Stimulated activated naive B cell treated with anti-CD40 and anti-IgM and Interleukin-4, amounts not matched to agents 10 μg/mL and 1 μg/mL and 100 μg/mL, for 72 hours (primary cell): ENCODE measurements at places on chromosomes 7 and 10.
A peak's percentile ranks its signal among the peaks of the same experiment; 100 is the strongest.

DNA sequence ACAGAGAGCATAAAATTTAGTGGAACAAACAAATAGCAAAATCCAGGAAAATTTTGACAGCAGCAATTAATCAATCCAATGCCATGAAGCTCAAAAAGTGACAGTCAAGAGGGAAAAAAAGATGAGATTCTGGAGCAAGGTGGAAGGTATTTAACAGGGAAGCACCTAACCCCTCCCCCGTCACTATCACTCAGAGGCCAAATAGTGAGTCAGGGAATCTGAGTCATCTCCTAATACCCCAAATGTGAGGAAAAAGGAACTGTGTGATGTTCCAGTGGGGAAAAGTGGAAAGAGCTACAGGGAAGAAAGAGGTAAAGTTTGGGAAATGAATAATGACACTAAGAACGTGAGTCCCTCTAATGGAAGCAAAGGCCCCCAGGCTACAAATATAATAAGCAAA lies 113.2 kb upstream of the PHF14 start:
- DNase-seq = no peak

DNA sequence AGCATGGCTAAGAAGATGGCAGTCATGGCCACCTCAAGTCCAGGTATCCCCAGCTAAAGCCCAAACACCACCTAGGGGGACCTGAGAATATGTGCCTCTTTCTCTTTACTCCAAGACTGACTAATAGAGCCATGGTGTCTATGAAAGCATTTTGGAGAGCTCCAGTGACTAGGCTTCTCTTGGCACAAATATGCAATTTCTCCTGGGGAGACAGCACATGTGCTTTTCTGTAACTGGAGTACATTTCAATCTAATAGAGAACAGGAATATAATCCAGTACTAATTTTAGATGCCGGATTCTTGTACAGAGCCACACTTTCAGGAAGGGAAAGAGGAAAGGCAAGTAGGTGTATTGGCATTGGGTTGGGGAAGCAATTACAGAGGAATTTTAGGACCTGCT lies 260.1 kb downstream of the BMPER start:
- no peak for DNase-seq

- DNase-seq = no peak
These were observed 34.5 kb upstream of the MEOX2 start for GRCh38 chr7:15720849-15721471.

DNA sequence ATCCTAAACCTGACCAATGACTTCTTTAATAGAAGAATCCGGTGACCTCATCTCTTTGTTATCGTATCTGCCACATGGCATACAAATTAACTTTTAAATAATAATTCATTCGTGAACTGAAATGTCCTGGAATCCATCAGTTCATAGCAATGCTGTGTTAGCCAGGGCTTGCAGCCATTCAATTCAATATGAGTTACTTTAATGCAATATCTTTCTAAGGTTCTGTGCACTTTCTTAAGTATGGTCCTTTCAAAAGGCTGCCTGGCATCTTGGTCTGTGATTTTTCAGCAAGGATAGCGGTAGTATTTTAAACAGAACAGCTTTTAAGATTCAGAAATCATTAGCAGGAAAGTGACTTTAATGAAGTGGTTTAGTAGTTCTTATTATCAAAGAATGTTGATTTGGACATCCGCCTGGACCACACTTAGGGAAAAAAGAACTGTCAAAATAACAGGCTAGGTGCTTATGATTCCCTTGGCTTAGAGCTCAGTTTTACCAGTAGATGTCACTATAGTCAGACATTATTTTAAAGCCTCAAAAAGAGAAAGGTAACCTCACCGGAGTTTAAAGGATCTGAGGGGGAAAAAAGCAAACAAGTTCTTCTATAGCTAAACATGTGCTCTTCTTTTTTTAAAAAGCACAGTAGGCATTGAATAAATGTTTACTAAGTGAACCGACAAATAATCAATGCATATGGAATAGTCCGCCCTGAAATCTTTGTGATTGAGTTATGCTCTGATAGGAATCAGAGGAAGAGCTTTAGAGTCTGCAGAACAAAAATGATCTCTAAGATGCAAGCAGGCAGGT lies 22.7 kb downstream of the SLC35G1 start:
- DNase-seq = no peak

- no peak for DNase-seq
These were observed 79.6 kb upstream of the RET start for GRCh38 chr10:42997151-42997848.

DNA sequence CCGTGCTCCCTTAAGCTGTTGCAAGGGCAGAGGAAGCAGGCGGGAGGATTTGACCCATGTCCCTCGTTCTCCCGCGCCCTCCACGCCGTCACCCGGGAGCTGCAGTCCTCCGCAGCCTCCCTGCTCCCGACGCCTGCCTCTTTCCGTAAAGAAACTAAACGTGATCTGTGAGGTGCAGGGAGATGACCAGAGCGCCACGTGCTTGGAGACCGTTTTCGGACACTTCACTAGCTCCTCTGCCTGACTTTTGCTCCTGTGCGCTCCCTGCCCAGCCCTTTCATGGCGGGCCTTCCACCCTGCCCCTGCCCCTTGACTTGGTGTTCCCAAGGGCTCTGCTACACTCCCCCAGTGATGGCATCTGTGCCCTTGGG lies 171.2 kb downstream of the LSM5 start:
- DNase-seq = no peak

DNA sequence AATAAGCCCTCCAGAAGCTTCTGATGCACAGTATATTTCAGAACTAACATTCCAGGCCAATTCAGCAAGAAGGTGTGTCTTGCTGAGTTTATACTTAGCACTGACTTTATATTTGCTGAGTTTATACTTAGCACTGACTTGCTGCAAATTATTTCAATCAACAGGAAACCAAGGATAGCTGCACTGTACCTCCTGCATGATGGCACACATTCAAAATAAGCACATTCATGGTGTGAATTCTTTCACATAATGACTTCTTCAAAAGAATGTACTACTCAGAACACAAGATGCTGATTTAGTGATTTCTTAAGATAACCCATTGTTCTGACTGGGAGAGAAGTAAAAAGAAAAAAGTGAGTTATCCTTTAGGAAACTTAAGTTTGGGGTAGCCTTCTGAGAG lies 52.0 kb downstream of the JAZF1 start:
- DNase-seq = no peak

DNA sequence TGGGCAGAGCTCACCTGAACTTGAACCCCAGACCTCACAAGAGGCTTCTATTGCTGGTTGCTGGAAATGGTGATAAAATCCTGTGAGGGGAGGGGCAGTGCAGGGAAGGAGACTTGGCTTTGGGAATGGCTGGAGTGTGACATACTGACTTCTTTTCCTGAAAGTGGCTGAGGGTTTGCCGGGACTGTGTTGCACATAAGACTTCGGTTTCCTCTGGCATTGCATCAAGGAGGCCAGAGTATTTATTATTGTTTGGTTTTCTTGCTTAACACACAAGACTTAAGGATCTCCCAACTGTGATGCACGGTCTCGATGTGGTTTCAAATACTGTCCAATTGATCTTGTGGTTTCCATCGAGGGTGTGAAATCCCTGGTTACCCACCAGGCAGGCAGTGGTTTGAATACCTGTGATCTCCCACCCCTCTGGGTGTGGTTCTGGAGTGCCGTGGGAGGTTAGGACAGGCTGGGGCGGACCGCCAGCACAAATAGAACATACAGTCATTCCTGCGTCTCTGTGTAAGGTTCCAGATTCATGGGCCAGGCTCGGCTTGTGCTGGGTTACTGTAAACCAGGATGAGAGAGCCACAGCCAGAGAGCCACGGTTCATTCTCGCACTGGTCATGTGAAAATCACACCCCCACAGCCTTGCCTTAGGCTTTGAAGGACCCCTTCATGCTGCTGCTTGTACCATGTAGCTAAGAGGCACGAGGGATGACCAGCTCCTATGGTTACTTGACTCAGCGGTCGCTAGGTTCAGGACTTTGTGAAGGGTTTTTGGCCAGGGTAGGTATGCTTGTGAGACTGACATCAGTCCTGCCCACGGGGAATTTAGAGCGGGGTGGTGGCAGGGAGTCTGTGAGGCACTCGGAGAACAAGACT lies 39.2 kb downstream of the WBP1L start:
- DNase-seq = no peak

GRCh38 chr10:77925795-77926565 lies 575 bp downstream of the DLG5 start:
- peak; percentile 29 for DNase-seq

DNA sequence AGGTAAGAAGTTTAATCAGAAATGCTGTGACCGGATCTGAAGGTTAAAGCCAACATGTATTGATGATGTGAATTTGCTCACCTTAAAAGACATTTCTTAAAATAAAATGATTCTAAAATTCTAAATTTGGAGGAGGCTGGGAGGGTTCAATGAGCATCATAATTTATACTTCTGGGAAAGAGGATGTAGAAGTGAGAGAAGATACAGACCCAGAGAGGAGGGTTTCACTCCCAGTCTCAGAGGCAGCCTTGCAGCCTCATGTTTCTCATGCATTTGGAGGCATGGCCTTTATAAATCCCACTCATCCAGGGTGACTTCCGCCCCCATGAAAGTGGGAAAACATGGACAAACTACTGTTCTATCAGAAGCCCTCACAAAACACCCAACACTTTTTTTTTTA lies 305.6 kb upstream of the PITRM1 start:
- no peak for DNase-seq

DNA sequence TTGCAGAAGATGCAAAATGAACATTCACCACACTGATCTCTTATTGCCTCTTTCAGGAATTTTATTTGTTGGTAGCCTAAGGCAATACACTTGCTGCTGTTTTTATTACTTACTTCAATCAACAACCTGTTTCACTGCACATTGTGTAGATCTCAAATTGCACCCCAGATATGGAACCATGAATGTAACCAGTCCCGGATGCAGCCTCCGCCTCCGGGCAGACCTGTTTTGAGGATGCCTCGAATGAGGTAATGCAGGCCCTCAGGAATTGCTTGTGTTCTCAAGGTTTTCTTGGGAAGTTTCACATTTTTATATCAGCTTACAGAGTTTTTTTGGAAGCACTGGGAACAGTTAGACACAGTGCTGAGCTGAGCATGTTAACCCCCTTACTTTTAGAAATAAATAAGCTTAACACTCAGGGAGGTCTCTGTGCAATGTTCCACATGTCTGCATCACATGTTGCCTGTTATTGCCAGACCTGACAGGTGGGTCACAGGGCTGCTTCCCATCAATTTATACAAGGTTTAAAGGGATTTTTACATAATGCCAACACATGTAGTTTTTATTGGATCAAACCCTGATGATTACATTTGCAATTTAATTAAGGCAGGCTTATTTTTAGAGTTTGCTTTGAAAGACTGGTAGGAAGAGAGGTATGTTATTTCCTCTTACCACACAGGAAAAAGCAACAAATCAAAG lies 193.1 kb upstream of the POM121L12 start:
- DNase-seq = no peak

GRCh38 chr10:98611436-98611835 lies 164.7 kb upstream of the HPS1 start:
- no peak for DNase-seq

DNA sequence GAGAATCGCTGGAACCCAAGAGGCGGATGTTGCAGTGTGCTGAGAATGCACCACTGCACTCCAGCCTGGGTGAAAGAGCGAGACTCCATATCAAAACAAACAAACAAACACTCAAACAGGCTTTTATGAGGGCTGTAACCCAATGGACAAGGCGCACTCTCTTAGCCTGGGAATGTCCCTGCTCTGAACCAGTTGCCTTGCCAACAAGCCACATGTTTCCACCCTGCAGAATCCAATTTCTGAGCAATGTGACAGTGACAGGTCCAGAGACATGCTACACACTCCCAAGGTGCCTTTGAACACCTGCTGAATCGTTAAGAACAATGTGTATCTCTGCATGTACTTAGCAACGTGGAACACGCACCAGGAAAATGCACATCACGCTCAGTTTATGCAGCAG lies 186.8 kb upstream of the AUTS2 start:
- no peak for DNase-seq

- DNase-seq = no peak
These were observed 116.6 kb upstream of the PALS2 start for GRCh38 chr7:24456526-24457218.
